Nephron progenitor cell (in vitro differentiated cells): ENCODE measurements at places on chromosomes 7 and 10.

DNA sequence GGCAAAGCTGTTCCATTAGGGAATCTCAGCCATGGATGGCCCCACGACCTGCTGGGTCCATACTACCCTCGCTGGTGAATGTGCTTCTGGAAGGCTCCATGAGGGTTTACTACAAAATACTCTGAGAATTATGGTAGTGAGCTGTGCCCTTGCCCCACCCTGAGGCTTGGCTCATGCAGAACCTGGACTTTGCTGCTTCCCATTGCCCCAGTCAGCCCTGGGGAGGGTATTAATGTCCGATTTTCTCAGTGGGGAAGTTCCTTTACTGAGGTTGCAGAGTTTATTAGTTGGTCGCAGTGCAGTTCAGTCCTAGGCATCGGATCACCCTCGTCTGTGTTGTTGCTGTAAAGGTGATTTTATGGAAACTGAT is 310.1 kb downstream of the WDR37 start:
- no peak for DNase-seq

DNA sequence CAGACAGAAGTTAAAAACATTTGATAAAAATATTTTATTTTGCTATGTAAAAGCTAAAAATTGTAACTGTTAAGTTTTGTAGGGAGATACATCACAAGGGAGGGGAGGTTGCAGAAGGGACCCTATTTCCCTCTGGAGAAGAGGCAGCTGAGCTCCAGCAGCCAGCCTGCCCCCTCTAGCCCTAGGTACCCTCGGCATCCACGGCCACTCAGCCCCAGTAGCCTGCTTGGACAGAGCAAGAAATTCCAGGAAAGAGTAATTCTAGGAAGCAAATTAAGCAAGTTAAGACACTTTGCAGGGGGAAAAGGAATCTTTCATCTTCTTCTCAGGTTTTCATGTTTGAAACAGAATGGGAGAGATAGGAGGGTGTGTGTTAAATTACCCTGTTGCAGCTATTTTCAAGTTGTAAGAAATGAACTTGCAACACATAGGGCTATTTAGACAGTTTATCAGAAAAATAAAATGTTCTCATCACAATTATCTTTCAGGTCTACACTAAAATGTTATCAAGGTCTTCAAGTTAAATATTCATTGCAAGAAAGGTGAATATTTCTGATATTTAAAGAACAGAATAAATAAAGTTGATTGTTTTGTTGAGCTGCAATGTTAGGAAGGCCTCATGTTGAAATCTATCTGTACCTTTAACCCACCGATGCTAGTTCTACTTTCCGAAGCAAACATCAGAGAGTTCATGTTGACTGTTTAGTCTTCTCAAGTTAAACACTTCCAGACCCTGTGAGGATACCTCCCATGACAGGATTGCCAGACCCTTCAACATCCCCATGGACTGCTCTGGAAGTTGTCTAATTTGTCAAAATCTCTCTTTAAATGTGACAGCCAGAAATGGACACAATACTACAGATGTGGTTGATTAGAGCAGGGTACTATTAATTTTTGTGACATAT is 5.5 kb downstream of the SGCE start:
- no peak for DNase-seq

DNA sequence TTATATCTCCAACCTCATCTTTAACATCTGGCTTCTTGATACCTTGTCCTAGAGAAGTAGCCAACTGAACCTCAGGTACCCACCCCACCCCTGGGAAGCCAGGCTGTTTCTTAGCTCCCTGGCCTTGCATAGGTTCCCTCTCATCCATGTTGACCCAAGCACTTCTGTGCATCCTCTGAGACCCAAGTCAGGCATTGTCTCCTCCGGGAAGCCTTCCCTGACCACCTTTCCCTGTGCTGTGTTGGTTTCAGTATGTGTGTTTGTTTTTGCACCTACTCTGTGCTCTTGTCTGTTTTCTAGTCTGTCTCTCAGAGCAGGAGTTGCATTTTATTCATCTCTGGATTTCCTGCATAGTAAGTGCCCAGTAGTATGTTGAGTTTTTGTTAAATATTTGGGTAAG is 93.4 kb upstream of the ANLN start:
- no peak for DNase-seq

- no peak for DNase-seq
Observed at GRCh38 chr7:110486549-110486948, 604.4 kb upstream of the LRRN3 start.

DNA sequence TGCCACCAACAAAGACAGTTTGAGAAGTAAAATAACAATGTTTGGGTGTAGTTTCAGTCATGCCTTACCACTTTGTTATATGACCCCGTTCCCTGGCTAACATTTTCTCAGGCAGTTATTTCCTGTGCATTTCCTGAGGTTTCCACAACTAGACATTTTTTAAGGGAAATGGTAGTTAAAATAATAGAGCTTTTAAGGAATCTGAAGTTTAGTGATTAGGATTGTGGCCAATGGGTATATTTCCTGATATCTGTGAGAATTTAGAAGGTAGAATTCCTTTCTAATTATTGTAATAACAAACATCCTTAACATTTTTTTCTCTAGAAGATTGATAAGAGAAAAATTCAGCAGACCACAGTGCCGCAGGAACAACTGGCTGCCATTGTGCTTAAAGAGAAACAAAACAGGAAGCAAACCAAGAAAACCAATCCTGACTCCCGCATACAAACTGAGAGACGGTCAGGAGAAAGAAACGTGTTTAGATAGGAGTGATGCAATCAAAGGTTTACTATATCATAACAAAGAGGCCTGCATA is 193.6 kb downstream of the MBL2 start:
- no peak for DNase-seq

DNA sequence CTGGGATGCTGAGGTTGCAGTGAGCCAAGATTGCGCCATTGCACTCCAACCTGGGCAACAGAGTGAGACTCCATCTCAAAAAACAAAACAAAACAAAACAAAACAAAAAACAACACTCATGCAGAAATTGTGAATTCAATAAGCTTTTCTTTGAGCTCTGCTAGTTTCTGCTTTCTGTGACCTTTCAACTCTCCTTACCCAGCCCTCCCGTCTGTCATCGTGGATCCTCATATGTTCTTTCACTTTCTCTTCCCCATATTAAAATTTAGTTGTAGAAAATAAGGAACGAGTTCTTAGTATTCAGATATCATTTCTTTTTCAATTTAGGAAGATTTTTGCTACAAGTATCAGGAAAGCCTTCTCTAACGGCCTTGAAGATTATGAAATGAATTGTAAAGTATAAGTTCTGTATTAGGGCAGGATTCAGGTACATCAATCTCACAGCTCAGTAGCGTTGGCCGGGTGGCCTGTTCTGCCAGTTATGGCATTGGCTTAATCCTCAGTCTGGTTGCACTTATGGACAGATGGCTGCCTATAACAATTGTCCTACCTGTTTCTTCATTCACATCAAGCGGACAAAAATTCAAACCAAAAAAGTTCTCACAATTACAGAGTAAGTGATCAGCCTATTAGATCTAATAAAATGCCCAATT is 1167.0 kb downstream of the SORCS3 start:
- DNase-seq = no peak

DNA sequence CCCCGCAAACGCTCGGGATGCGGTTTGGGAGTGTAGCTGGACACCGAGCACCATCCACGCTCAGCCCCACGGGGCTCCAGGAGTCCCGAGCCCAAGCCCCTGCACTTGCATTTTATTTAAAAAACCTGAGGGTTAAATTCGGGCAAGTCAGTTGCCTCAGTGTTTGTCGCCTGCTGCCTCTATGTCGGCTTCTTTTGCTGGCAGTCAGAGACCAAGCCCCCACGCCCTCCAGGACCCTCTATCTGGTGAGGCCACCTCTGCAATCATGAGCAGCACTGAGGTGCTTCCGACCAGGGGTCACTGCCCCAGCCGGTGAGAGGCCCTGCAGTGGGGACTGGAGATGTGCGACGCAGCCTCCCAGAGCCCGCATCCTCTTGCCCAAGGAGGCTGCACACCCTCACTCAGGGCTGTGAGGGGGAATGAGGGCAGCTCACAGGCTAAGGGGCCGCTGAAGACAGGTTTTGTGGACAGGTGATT is 13.3 kb upstream of the ZNF273 start:
- peak; percentile 16 for DNase-seq

DNA sequence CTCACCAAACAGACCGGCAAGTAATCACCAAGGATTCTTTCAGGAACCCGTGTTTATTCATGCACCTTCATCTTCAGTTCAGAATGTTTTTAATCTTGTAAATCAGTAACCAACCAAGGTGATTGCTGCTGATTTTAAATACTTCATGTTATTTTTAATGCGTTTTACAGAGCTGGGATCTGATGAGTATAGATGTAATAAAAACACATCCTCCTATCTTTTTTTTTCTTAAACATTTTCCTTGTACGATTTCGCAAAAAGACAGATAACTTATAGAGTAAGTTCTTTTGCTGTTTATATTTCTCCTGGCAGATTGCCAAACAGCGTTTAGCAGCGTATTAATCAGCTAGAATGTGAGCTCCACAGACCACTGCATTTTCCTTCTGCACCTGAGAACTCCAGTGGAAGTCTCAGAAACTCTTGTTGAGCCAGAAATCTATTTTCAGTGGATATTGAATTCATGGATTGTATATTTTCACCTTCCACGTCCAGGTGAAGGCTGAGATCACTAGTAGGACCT is 397.8 kb upstream of the NRP1 start:
- DNase-seq = no peak

- DNase-seq = no peak
Observed at GRCh38 chr10:58140691-58141347, 126.9 kb downstream of the IPMK start.

GRCh38 chr7:67608806-67609205 is 612.2 kb downstream of the TYW1 start:
- DNase-seq = no peak

DNA sequence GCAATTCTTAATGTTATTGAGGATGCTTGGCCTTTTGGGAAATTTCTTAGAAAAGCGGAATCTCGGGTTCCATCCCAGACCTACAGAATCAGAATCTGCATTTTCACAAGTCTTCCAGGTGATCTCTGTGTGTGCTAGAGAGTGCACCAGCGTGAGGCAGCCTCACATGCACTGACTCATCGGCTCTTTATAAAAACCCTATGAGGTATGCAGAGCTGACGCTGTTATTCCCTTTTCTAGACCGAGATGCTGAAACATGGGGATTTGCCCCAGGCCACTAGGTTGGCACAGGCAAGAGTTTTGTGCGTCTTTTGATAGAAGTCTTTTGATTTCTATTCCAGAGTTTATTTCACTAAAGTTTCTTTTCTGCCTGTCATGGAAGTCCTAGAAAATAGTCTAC is 61.2 kb downstream of the CDCA7L start:
- no peak for DNase-seq

- DNase-seq = no peak
Observed at GRCh38 chr10:33143160-33143728, 185.2 kb upstream of the ITGB1 start.

- DNase-seq = peak; percentile 49
Observed at GRCh38 chr7:73647725-73648592, 19.7 kb upstream of the VPS37D start.

DNA sequence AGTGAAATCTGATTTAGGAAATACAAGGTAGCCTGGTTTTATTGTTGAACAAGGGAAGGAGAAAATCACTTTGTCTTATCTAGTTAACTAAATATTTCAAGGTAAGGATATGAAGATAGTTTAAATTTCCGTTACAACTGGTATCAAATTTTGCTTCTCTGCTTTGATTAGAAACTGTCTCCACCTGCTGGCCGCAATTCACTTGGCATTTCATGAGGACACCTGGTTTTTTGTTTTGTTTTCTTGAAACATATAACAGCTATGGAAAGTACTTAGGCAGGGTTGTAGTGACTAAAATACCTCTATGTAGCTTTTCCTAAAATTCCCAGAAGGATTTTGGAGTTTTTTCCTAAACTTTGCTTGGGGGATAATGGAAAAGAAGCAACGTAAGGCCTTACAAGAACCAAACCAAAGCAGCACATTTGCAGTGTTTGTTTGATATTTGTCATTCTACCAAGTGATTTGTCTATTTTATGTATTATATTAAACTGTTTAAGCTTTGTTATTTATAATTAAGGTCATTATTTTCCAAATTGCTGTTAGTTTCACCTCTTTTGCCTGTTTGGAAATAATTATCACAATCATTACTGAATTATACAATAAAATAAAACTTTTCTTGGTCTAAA is 73.6 kb downstream of the AHCYL2 start:
- DNase-seq = peak; percentile 39

DNA sequence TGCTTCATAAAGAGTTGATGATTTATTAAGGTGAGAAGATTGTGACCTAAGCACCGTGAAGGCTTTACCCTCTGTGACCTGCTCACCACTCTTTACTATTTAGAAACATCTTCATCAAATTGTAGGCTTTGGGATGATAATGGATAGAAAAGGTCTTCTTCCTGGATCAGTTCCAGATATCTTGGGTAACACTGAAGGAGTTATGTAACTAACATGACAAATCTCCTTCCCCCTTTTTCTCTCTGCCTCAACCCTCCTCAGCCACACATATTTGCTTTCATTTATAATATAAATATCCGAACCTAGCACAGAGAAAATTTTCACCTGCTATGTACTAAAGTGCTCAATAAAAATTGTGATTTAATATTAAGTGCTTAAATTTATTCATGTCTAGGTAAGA is 151.5 kb downstream of the FRMD4A start:
- DNase-seq = no peak

GRCh38 chr10:84158550-84158949 is 15.1 kb upstream of the GPR15LG start:
- no peak for DNase-seq

DNA sequence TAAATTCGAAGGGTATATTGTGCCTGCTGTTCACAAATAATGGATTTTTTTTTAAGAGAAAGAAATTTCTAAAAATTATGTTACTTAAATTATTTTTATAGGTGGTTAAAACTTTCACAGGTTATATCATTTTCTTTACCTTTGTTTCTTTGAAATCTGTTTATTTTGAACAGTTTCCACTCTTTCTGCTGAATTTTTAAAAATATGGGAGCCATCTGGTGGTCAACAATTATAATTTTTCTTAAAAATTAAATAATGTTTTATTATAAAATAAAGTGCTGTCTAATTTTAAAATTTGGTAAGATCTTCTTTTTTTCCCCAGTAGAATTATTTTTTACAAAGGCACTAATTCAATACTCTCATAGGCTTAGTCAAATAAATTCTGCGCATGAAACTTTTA is 263.9 kb downstream of the ETV1 start:
- DNase-seq = no peak

GRCh38 chr7:25521236-25521635 is 292.9 kb upstream of the NPVF start:
- DNase-seq = no peak

GRCh38 chr7:25967278-25968204 is 184.5 kb upstream of the NFE2L3 start:
- DNase-seq = no peak

GRCh38 chr10:20593649-20594048 is 303.5 kb downstream of the NEBL start:
- DNase-seq = no peak

- no peak for DNase-seq
Observed at GRCh38 chr7:128172151-128172550, 68.9 kb upstream of the LEP start.

DNA sequence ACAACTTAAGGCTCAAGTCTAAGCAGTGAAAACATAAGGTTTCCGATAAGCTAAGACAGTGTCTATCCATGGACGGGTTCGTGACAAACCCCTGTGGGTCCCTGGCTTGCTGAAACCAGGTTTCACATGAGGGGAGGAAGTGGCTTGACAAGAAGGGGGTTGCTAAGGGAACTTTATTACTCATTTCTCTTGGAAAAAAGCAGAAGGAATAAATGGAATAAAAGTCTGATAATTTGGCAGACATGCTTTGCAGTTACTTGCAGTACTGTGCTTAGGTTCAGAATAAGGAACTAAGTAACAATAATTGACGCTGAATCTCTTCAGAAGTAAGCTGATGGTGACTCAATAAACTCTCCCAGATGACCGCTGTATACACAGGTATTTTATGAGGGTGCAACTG is 34.7 kb downstream of the RBM17 start:
- DNase-seq = no peak

GRCh38 chr7:77696057-77696642 is at the start of gene RSBN1L:
RSBN1L (plus strand) TSS chr7:77696459; CDS start chr7:77696470, 11 bp downstream.
- peak; percentile 98 for DNase-seq
